ENCODE measurements at places on chromosomes 1 and 21.

DNA sequence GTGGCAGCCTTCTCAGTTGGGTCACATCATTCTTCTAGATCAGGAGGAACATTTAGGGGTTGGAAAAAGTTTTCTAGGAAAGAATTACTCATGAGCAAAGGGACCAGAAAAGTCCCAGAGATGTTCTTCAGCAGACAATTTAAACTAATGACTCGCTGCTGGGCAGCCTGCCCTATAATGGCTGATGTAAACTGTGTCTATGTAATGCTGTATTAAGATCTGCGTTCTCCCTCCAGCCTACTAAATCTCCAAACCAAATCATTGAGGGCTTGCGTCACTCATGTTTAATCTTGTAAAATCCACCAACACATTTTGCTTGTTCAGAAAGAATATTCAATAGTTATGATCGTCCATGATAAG is 92.1 kb downstream of the LRRC8C start:
- DNase-seq, result no peak

DNA sequence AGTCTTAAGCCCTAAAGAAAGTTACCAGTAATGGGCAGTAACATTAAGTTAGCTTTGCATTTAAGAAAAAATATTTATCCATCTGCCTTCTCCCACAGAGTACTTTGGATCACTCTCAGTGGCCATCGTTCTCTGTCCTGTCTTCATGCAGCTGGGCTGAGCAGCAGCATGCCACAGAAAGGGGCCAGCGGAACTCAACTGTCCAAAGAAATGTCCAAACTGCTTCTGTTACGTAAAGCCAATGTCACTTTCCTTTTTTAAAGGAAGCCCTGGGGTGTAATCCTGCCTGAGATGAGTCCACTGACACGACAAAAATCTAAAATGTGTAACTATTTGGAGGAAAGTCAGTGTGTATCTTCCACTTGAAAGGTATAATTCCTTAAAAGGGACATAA is 291.6 kb downstream of the SMYD3 start:
- DNase-seq, result no peak

- no peak for DNase-seq
Measured at GRCh38 chr21:33395891-33396331, 7.3 kb upstream of the IFNGR2 start.

- DNase-seq, result no peak
Measured at GRCh38 chr1:159120317-159120716, 43.8 kb upstream of the AIM2 start.
